Left forelimb (tissue), 1 donor: ENCODE measurements at places on chromosomes 7 and 10.

DNA sequence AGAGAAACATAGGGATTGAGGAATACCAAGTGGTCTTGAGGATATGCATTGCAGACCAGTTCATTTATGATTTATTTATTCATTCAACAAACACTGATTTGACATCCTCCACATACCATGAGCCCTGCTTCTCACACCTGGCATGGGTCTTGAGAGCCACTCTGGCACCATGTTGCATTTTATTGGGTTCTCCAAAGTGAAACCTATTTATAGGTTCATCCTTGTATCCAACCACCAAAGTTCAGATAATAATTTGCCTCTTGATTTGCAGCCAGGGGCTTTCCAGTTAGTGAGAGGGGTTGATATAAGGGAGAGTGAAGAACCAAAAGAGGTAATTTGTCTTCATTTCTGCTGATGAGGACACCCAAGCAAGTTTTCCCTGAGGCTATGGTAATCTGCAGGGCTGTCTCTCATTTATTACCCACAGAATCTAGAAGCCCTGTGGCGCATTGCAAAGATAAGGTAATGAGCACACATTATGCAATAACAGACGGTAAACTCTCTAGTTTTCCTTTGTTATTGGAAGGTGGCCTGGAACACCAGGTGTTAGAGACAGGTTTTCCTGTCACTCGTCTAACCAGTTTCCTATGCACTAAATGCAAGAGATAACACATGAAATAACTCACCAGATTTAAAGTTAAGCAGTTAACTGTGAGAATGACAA, 28.8 kb upstream of the ICA1 start:
- DNase-seq: no peak

DNA sequence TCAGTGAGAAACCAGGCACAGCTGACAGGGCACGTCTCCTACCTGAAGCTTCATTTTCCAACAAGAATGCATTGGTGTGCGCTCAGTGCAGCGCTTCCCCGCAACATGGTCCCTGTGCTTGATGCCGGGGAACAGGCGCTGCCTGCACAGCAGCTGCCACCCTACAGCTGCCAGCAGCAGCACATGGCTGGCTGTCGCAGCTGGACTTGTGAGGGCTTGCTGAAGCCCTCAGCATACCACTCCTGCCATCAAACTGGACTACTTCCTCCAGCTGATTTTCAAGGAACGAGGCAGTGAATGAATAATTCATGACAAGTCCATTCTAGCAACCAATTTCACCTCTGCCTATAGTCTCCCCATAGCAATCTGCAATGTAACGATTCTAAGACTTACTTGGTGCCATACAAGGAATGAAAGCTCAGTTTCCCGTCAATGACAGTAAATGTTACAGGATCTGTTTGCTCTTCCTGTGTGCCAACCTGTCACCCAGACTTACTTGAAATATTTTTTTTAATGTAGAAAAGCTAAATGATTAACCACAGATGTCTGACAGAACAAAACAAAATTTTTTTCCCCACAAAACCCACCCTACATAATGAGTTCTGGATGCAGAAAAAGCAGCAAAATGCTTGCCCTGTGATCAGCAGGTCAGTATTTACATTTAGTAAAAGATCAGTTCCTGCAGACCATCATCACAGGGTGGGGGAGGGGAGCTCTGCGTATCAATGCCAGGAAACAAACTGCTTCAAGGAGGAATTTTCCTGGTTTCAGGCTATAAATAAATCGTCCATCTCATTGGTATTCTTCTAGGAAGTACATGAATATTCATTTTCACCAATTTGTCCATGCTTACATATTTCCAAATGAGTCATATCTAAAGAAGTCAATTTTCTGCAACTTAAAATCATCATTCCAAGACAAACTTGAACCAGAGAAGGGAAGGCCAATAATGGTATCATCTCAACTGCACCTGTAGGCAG, 140.6 kb downstream of the ALOX5 start:
- peak; percentile 71 for DNase-seq

DNA sequence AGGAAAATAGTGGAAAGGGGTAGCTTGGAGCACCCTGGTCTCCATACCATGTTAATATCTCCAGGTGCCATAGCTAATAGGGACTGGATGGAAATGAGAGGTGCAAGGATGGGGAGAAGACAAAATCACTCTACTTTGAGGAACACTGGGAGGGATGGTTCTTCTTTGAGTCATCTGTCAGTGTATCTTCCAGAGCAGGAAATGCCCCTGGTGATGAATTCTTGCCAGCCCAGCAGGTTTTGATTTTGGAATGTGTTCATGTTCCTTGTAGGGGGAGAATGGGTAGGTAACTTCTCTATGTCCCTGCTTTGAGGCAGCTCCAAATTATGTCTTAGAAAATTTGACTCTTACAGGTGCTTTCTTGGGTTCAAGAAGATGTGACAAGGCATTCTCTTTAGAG, 177.0 kb upstream of the GLI3 start:
- DNase-seq: no peak

DNA sequence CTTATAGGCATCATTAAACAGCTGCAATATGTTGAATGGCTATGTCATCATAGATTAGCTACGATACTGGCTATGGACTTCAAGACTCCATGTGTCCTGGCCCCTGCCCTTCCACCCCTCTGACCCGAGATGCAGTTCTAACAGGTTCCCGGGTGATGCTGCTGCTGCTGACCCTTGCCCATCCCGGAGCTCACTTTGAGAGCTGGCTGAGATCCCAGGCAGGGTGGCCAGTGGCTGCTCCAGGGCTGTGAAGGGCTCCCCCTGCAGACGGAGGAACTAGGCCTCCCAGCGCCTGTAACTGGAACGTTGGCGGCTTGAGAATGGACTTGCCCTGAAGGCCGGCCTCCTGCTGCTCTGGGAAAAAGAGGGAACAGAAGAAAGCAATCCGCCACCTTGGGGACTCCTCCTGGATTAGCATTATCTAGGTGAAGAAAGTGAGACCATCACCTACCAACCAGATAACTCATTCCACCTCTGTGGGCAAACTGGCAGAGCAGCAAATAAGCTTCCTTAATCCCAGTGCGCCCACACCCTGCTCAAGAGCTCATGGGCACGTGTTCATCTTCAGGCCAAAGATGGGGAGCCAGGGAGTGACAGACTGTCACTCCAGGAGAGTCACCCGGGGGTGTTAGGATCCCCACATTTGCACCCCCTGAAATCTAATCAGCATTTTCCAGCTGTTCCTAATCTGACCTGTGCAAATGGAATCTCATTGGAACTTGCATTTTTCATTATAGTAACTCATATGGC, 56.8 kb downstream of the PARP12 start:
- DNase-seq: no peak

GRCh38 chr10:19749185-19749729, 67.0 kb upstream of the PLXDC2 start:
- no peak for DNase-seq

GRCh38 chr7:64946772-64947171, 43.7 kb downstream of the ZNF273 start:
- no peak for DNase-seq

DNA sequence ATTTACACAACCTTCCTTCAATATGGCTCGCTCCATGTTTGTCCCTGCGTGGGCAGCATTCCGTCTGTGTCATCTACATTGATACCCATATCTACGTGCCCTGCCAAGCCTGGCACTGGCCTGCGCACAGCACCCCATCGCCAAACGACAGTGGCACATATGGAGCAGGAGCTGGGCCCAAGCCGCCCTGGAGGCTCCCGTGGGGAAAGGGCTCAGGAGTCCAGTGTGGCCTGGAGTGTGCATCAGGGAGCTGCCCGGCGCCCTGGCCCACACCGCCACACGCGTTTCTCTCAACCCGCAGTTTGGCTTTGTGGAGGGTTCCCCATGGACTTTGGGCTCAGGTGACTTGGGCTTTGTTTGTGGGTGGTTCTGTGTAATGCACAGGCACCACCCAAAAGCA, 273.2 kb downstream of the PTPRN2 start:
- DNase-seq: no peak

- DNase-seq: no peak
Observed at GRCh38 chr7:134084488-134085144, 42.5 kb upstream of the LRGUK start.

DNA sequence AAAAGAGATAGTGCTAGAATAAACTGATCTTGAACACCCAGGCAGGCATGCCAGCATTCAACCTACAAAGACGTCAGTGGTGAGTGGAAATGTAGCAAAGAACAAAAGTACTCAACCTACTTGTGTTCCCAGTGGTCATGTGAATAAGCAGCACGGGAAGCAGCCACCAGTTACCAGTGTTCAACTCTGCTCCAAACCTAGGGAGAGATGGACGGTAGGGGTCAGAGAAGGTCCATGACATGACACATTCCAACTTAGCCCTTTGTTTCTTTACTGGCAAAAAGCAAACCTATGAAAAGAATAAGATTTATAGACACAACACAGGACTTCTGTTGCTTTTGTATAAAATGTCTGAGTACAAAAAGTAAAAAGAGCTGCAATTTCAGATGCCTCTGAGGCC, 511.4 kb downstream of the XPNPEP1 start:
- no peak for DNase-seq

DNA sequence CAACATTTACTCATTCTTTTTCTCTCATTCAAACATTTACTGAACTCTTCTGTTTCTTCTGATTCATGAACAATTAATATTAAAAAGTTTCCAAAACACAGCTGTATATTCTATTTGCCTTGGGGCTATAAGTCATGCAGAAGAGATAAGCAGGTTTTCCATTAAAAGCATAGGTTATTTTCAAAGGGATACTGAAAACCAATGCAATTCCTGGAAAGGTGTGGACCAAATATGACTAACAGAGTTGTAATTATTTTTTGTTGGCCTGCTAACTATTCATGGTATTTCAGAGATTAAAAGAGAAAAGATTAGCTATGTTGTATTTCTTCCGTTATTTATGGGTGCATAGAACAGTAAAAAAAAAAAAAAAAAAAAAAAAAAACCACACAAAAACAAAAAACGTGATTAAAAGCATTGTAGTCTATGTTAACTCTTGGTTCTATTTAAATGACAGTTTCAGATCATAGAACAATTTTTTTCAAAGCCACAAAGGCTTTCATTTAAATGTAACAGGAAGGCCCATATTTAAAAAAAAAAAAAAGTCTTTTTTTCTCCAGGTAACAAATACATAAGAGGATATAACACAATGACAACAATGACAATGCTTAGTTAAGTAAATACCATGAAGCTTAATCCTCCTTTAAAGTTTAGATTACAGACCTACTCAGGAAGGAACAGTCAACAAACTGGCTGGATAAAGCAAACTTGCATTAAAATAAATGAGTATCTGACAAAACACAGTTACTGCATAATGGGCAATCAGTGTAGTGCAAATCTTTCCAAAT, 1042.9 kb downstream of the GATA3 start:
- no peak for DNase-seq
